ENCODE measurements at places on chromosomes 5 and 9. TPM values are rescaled to one million over a fixed set of nuclear protein-coding genes. Genes with fewer than 3 reads are reported as not detected.

- DNase-seq, result no peak
Measured at GRCh38 chr5:74629326-74629725, 11.2 kb downstream of the ENC1 start.

DNA sequence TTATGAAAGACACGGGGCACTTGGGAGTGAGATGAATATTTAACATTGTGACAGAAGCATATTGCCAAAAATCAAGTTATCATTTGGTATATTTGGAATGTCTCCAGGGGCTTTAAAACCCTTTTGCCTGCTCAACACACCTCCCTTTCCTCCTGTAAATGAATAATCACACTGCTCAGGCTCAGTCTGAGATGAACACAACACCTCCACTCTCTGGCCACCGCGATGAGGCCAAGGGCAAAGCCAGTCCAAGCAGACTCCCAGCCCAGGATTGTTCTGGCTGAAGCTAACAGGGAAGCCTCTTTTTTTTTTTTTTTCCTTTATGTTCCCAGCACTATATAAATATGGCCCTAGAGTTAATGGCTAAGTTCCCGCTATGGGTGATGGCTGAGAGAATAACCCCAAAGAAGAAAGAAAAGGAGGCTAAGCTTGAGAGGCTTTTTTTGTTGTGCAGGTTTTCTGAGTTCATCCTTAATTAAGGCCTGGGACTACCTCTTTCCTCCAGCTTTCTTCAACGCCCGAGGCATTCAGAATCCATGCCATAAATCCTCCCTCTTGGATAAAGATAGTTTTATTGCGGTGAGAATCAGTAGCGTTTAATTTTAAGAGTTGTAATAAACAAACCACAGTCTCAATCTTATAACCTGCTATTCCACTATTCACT is 10.5 kb upstream of the ERAP1 start:
- DNase-seq, result no peak

- no peak for DNase-seq
Measured at GRCh38 chr9:128918921-128919320, 1.9 kb upstream of the PHYHD1 start.

The PRR16 gene
- total RNA-seq, result 12.4 TPM

GRCh38 chr9:15276328-15276938 is 30.6 kb downstream of the TTC39B start:
- no peak for DNase-seq

The TMEM174 gene
- not detected for total RNA-seq

- no peak for DNase-seq
Measured at GRCh38 chr9:18588002-18588401, 114.0 kb downstream of the ADAMTSL1 start.

DNA sequence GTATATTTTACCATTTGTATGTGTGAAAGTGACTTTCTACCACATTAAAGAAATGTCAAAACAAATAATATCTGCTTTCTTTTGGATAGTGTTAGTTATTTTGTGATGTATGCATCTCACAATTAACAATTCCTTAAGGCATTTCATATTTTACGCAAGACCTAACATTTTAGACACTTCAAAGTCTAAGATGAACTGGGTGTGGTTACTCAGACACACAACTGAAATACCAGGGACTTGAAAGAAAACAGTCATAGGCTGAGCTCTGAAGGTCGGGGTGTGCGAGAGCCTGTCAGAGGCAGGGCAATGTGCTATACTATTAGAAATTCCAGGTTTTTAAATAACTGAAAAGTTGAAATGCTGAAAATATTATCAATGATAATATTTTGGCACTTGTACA is 44.5 kb upstream of the ZNF622 start:
- no peak for DNase-seq

DNA sequence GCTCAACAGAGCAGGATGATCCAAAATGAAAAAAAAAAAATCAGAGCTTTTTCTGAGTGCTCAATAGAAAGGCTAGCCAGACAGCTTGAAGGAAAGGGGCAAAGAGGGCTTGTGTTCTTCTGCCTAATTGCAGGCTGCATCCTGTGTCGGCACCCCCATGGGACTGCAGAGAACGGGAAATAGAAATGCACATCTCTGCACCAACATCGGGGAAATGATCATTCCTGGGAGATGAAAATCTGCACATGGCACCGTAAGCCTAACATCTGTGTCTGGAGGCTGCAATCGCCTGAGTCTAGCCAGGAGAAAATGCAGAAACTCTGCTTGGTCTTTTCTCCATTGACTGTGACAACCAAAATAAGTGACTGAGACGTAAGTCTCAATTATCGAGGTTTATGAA is 243.9 kb downstream of the ICE1 start:
- DNase-seq, result no peak

- no peak for DNase-seq
Measured at GRCh38 chr9:96412174-96412913, 5.8 kb downstream of the ZNF367 start.

- DNase-seq, result no peak
Measured at GRCh38 chr5:97888439-97888838, 705.4 kb upstream of the RIOK2 start.

The PGGT1B gene
- 13.1 TPM for total RNA-seq
